ENCODE measurements at places on chromosomes 11 and 22.

- no peak for DNase-seq
Measured at GRCh38 chr11:134505125-134505524, 93.1 kb upstream of the B3GAT1 start.

DNA sequence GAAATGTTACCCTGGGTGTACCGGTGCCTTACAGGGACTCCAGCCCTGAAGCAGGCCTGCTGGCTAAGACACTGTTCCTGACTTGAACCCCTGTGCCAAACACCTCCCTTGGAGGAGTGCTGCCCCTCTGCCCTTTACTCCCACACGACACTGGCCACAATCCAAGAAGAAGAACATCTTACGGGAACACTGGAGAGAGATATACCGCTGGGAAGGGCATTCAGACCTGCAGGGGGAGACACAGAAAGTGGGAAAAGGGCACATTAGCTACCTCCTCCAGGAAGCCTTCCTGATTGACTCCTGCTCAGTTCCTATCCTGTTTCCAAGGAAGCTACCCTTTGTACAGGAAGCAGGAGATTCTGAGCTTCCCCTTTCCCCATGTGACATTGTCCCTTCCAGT is 18.7 kb downstream of the TMPRSS13 start:
- DNase-seq: no peak

- DNase-seq: no peak
Measured at GRCh38 chr11:11743216-11743615, 98.6 kb upstream of the USP47 start.

DNA sequence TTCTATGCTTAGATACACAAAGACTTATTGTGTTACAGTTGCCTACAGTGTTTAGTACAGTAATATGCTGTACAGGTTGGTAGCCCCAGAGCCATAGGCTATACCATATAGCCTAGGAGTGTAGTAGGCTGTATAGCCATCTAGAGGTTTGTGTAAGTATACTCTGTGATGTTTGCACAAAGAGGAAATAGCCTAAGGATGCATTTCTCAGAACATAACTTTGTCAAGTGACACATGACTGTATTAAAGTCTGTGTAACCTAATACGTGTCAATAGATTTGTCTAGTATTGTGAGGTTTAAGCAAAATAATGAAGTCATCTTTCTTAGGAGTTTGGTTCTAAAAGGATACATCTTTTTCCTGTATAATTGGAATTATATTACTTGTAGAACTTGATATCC is 5.5 kb downstream of the ZC3H12C start:
- DNase-seq: no peak

GRCh38 chr22:27670701-27671412 is 130.7 kb downstream of the MN1 start:
- DNase-seq: peak; percentile 94

DNA sequence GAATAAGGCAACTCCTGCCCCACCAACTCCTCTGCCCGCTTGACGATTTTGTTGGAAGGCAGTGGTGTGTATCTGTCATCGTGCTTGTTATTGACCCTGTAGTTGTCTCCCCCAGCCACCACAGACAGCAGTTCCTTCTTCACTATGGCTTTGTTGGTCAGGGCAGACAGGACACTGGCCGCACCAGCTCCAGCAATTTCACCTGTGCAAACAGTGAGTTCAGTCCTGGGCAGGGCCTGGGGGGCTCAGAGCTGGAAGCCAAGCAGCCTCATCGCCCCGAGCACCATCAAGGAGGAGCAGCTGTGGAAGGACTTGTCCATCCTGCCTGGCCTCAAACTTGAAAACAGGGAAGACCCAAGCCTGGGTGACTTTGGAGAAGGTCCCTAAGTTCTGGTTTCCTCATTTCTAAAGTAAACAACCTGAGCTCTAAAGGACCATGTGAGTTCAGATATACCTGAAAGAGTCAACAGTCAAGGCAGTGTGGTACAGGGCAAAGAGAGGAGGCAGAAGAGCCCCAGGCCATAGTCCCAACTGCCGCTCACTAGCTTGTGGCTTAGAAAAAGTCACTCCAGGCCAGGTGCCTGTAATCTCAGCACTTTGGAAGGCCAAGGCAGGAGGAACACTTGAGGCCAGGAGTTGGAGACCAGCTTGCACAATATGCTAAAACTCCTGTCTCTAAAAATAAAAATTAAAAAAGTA is 4.6 kb downstream of the PLAAT2 start:
- no peak for DNase-seq

GRCh38 chr11:64339286-64339685 is 718 bp upstream of the CCDC88B start:
- no peak for DNase-seq

DNA sequence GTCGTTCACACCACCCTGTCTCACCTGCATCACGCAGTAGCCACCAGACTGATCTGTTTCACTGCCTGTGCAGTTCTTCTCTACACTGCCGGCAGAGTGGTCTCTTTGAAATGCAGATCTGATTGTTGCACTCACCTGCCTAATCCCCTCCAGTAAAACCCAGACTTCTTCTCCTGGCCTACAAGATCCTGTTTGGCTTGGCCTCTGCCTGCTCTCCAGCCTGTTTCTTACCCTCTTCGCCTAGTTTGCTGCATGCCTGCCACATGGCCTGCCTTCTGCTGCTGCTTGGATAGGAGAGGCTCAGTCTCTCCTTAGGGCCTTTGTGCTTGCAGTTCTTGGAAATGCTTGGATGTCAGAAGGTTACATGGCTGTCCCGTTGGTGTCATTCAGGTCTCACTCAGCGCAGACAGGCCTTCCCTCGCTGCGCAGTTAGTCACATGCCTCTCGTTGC is 42.0 kb downstream of the PACS1 start:
- DNase-seq: no peak

GRCh38 chr11:110038201-110038600 is 55.0 kb upstream of the ZC3H12C start:
- no peak for DNase-seq

- no peak for DNase-seq
Measured at GRCh38 chr11:26027887-26028286, 304.0 kb upstream of the ANO3 start.

Measured in urothelium cell line (cell line).